Non-pigmented ciliary epithelial cell (primary cell): ENCODE measurements at places on chromosomes 3 and 15.

- DNase-seq, result no peak
These were observed 97.1 kb downstream of the MINAR1 start for GRCh38 chr15:79529157-79529785.

DNA sequence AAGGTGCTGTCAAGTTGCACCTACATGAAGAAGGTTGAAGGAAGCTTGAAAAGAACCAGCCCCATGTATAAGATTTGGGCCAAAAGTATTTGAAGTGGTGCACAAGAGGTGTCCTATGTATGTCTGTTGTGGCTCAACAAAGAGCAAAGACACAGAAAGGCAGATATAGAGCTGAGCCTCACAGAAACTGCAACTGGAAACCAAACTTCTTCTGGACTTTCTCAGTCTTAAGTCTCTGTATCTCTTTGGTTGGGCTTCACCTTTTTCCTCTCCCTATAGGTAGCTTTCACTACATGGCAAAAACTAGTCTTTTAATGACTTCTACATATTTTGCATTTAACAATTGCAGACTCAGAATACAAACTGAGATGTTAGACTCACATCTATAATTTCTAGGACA is 8.8 kb upstream of the CMC1 start:
- DNase-seq, result no peak

DNA sequence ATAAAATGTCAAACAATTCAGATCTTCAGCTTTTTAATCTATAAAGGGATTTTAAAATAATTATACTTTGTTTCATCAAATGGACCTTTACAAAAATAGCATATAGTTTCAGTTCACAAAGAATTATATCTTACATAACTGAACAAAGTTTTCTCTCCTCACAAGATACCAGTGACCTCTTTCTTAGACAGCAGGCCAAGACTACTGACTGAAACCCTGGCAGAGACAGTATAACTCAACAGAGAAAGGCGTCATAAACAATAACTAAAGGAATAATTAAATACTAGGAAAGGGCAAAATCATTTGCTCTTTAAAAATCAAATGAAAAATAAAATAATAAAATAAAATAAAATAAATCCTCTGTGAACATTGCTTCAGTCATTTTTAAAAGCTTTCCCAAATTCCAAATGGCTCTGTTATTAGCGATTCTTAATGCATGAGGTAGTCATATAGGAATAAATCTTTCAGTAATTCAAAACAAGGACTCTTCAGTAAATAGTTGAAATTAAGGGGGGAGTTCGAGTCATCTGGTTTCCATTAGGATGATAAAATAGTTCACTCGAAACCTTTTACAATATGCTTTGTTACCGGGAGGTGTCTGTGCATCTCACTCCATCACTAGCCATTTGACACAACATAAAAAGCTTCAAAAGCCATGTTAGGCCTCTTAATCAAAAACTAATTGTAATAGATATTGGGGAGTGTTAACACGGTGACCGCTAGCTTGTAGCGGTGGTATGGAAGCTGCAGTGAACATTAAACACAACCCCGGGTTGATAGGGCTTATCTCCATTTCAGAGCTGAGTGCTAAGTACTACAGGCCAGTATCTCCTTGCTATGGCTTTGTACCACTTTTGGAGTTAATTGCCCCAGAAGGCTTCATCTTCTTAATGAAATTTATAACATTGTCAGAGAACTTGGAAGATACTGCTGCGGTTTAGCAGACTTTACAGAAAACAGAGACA is 142.9 kb upstream of the NR2F2 start:
- DNase-seq, result no peak

DNA sequence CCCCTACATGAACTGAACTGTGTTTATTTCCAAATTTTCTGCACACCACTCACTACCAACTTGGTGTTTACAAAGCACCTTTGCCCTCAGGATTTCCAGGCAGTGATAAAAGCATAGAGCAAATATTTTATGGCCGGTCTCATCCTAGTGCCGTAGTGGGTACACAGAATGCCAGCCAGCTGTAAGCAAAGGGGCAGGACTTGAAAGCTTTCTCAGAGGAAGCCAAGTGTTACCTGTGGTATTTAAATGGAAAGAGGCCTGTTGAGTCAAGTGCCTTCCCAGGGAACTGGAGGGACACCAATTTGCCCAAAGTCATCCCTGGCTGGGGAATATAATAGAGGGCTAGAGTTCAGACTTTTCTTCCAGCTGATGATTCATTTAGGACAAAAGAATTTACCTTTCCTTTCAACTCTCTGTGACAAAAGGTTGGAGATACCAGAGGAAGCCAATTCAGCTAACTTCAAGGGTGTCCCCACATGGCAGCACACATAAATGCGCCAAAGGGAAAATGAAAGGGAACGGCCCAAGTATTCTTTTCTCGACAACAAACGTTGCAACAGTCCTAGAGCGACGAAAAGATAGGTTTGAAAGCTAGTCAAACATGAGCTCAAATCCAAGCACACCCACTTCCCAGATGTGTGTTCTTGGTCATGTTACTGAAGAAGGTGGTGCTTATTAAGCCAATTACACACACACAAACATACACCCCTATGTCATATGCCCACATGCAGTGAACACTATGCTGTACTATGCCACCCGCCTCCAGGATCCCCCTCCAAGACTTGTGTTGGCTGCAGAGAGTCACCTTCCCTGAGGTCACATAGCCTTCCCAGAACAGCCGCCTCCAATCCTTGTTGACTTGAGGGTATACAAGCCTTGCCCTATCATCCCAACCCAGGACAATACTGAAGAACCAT is 27.7 kb downstream of the MAGI1 start:
- DNase-seq, result no peak

GRCh38 chr15:59946084-59946483 is 58.0 kb upstream of the FOXB1 start:
- no peak for DNase-seq

DNA sequence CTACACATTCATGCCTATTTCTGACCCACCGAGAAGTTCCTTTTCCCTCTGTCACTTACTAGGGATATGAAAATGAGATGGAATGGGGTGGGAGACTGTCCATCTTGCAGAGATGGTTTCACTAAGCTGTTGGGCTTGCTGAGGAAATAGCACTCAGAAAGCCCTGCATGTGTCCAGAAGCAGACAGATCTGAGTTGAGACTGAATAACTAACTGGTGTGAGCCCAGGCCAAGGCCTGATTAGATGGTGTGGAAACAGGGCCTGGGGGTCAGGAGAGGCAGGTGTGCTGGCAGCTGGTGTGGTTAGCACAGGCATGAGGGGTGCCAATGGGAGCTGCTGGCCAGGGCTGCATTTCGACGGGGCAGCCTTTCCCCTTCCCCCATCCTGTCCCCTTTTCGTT is 72.1 kb downstream of the CLSTN2 start:
- no peak for DNase-seq

GRCh38 chr3:49534581-49535441 is 19.5 kb upstream of the BSN start:
- no peak for DNase-seq

GRCh38 chr3:39211332-39212130 is 19.1 kb upstream of the XIRP1 start:
- DNase-seq, result no peak

GRCh38 chr3:128884992-128885391 is 5.6 kb downstream of the ACAD9 start:
- DNase-seq, result no peak

GRCh38 chr3:157624801-157625200 is 121.6 kb upstream of the VEPH1 start:
- no peak for DNase-seq

DNA sequence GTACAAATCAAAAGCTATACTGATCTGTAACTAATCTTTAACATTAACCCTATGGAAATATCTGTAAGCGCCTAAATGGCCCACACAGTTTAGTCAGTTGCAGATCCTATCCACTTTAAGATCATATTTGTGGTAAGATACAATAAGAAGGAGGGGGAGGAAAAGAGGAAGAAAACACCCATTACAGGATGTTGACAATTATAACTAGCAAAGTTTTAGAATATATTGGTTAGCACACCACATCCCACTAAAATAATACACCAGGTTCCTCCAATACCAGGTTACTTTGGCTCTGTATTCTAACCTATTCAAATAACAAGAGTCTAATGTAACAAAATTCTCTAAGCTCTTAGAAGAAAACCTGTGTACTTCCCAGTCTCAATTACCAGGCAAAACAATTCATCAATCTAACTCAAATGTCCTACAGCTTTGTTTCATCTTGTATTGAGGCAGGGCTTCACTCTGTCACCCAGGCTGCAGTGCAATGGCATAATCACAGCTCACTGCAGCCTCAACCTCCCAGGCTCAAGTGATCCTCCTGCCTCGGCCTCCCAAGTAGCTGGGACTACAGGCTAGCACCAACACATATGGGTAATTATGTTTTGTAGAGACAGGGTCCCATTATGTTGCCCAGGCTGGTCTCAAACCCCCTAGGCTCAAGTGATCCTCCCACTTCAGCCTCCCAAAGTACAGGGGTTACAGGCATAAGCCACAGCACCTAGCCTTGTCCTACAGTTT is 4.2 kb downstream of the SLC4A7 start:
- DNase-seq, result no peak

GRCh38 chr15:87527416-87527815 is 729.1 kb downstream of the NTRK3 start:
- DNase-seq, result no peak

GRCh38 chr15:101635944-101636727 is 16.0 kb downstream of the TM2D3 start:
- DNase-seq, result no peak

DNA sequence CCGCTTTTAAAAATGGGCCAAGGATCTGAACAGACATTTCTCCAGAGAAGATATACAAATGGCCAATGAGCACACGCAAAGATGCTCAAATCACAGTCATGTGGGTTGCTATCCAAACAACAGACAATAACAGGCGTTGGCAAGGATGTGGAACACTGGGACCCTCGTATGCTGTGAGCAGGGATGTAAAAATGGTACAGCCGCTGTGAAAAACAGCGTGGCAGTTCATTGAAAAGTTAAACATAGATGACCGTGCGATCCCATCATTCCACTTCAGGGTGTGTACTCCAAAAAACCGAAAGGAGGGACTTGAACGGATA is 6.7 kb upstream of the LRRC15 start:
- no peak for DNase-seq

GRCh38 chr15:43441316-43441715 is 51.6 kb downstream of the TP53BP1 start:
- no peak for DNase-seq

- no peak for DNase-seq
These were observed 100.3 kb upstream of the TPRG1 start for GRCh38 chr3:189071446-189071845.

DNA sequence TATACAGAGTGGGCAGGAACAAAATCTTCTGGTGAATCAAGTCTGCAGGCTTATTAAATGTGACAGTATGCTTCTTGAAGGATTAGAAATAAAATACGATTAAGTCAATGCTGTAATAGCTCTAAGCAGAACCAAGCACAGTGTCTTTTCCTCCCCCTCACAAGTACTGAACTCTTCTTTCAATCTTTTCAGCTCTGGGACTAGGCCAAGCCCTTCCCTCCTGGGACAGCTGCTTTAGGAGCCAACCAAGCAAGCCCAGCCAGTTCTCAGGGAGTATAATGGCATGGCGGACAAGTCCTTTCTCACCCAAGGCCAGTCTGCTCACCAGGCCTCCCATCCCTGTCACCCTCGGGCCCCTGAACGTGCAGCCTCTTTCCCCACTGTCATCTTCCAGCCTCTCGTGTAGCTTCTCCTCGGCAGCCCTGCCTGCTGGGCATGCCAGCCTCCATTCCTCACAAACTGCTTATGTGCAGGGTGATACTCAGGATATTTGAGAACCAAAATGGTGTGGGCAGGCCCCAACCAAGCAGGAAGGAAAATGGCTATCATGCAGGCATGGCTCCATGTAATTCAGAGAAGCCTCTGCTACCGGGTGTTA is 8.4 kb upstream of the PPP1R2 start:
- no peak for DNase-seq

DNA sequence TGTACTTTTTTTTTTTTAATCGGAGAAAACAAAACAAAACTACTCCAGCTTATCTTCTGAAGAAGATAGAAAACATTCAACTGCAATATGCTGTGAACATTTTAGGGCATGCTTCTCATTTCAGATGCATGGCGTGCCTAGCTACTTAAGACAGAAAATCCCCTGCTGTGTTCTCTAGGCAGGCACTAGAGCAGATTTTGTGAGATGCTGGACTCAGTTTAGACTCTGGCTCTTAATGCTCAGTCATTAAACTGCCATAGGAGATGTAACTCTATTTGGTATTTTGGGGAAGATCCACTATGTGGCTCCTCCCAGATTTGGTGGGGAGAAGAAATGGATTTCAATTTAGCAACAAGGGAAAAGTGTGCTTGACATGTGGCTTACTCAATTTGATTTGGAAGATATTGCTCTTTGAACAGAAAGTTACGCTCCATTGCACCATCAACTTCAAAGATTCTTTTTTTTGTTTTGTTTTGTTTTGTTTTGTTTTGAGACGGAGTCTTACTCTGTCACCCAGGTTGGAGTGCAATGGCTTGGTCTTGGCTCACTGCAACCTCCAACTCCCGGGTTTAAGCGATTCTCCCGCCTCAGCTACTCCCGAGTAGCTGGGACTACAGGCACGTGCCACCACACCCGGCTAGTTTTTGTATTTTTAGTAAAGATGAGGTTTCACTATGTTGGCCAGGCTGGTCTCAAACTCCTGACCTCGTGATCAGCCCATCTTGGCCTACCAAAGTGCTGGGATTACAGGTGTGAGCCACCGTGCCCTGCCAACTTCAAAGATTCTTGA is 62.0 kb upstream of the LEKR1 start:
- DNase-seq, result no peak

DNA sequence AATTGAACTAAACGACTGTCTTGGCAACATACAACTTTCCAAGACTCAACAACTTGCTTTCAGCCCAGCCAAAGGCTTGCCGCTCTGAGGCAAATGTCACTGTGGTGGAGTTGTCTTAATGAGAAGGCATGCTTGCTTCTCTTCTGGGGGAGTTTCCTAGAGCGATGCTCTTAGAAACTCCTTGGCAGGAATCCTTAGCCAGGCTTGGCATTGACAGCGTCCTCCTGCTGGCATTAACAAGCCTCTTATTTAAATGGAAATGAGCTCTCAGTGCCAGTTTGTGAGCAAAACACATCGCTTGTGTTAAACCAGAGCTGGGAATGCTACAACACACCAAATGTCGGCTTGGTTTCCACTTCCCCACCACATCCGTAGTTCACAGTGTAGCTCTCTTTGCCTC is 265.5 kb upstream of the TPRG1 start:
- DNase-seq, result no peak

- no peak for DNase-seq
These were observed 17.2 kb downstream of the ZNF710 start for GRCh38 chr15:90018216-90018831.

DNA sequence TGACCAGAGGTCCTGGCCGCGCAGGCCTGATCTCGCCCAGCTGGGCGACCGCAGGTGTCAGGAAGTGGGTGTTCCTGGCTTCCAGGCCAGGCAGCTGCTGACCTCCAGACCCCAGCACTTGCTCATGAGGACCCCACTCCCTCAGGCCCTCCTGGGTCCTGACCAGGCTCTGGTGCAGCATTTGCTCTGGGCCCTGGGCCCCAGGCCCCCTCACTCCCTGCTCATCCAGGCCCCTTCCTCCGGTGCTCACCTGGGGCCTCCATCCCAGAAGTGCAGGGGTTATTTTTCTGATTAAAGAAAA is 7.7 kb upstream of the ROPN1B start:
- DNase-seq, result no peak

- DNase-seq, result no peak
These were observed 29.9 kb upstream of the CCR2 start for GRCh38 chr3:46324036-46324435.

GRCh38 chr15:38564557-38565286 is at the start of gene RASGRP1:
Gene RASGRP1, minus strand, starts transcription at chr15:38564814. Its CDS starts 186 bp downstream, at chr15:38564628.
- no peak for DNase-seq

- DNase-seq, result no peak
These were observed 157.7 kb downstream of the WNT7A start for GRCh38 chr3:13722178-13722577.
